ENCODE measurements at places on chromosomes 16 and 17. TPM values are rescaled to one million over a fixed set of nuclear protein-coding genes. Genes with fewer than 3 reads are reported as not detected.

The TBX2 gene
- total RNA-seq: 0.72 TPM

The CES3 gene
- 5.3 TPM for total RNA-seq

The DHRS7C gene
- total RNA-seq: not detected

The CDC6 gene
- total RNA-seq: 6.5 TPM

The CLEC19A gene
- total RNA-seq: not detected

The ATP2A1 gene
- total RNA-seq: not detected

The SUPT6H gene
- 24.3 TPM for total RNA-seq

The MT1A gene
- not detected for total RNA-seq

The SLC2A4 gene
- total RNA-seq: 0.24 TPM

The IL17C gene
- total RNA-seq: 2.2 TPM

The P2RX1 gene
- not detected for total RNA-seq

The CSF3 gene
- 0.96 TPM for total RNA-seq

The TEX19 gene
- total RNA-seq: not detected

The APOBR gene
- not detected for total RNA-seq

The TM4SF5 gene
- total RNA-seq: not detected

The TRIM16 gene
- 147 TPM for total RNA-seq

The PRR15L gene
- 3.8 TPM for total RNA-seq

The ANKFN1 gene
- total RNA-seq: under 0.01 TPM

Data from tracheal epithelial cell (primary cell).